ENCODE measurements at places on chromosomes 11 and 22.

DNA sequence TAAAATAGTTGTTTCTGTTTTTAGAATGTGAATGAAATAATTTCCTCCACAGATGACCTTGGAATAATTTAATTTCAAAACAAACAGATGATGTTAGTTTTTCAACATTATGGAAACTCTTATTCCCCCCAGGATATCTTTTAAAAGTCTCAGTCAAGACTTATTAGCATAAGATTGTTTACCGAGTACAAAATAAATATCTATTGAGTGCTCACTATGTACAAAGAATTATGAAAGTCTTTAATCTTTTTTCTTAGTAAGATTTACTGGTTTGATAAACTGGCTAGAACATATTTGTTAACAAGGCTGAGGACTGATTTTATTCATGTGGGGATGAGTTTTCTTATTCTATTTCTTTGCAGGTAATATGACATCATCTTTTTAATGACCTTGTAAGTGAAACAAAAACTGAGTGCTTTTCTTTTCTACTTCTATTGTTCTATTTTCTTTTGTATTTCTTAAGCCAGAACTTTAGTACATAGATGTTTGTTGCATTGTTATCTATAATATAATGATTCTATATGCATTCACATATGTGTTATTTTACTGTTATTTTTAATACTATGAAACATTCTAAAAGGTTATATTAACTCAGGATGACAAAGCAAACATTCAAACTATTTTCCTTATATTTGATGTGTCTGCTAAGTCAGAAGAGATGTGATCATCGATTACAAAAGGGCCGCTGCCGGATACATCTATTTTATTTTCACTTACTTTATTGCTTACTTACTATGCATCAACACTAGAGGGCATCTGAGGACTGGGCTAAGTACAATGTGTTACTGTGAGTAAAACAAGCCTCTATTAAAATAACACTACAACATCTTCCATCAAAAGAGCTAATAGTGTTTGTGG, 111.0 kb upstream of the ARHGAP42 start:
- no peak for DNase-seq

GRCh38 chr11:131511794-131512193, 141.4 kb downstream of the NTM start:
- DNase-seq, result no peak

- no peak for DNase-seq
These were observed 662.5 kb upstream of the B3GAT1 start for GRCh38 chr11:135074397-135074998.

GRCh38 chr11:117501237-117501898, 173.7 kb downstream of the CEP164 start:
- DNase-seq, result no peak

DNA sequence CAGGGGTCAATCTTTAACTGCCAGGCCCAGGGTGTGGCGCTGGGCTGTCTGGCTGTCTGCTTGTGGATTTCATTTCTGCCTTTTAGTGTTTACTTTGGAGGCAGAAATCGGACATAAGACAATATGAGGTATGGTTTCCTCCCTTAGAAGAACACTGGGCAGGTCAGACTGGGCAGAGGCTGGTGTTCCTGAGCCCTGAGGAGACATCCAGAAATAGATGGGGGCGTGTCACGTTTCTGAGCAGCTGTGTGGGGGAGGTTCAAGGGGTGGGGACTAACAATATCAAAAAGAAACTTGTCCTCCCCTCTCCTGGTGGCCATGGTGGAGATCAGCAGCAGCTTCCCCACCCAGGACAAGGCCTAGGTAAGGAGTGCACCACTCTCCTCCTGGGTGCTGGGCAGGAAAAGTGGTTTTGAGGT, at the start of gene ART1:
Gene ART1 (plus strand): TSS at position 312 of the 419 bp plus-strand sequence. CDS start 14,086 bp downstream, outside the sequence.
- no peak for DNase-seq

DNA sequence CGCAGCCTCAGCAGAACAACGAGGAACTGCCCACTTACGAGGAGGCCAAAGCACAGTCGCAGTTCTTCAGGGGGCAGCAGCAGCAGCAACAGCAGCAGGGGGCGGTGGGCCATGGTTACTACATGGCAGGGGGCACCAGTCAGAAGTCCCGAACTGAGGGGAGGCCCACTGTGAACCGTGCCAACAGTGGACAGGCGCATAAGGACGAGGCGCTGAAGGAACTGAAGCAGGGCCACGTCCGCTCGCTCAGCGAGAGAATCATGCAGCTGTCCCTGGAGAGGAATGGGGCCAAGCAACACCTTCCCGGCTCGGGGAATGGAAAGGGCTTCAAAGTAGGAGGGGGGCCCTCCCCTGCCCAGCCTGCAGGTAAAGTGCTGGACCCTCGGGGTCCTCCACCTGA, 31.6 kb downstream of the AMOTL1 start:
- no peak for DNase-seq

DNA sequence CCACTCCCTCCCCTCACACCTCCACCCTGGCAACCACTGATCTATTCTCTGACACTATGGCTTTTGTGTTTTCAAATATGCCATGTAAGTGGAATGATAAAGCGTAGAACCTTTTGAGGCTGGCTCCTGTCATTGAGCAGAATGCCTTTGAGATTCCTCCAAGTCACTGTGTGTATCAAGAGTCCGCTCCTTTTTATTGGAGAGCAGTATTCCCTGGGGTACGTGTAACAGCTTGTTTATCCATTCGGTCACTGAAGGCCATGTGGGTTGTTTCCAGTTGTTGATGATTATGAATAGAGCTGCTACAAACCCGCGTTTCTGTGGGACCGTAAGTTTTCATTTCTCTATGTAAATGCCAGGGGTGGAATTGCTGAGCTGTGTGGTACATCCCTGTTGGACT, 10.3 kb downstream of the TP53I11 start:
- DNase-seq, result no peak
